ENCODE measurements at places on chromosomes 7 and 10.

- no peak for DNase-seq
Observed at GRCh38 chr7:48091506-48092433, 2.7 kb downstream of the UPP1 start.

GRCh38 chr7:41187322-41187721, 515.6 kb downstream of the INHBA start:
- DNase-seq: no peak

GRCh38 chr10:62233356-62234076, 35.1 kb downstream of the RTKN2 start:
- DNase-seq: no peak

DNA sequence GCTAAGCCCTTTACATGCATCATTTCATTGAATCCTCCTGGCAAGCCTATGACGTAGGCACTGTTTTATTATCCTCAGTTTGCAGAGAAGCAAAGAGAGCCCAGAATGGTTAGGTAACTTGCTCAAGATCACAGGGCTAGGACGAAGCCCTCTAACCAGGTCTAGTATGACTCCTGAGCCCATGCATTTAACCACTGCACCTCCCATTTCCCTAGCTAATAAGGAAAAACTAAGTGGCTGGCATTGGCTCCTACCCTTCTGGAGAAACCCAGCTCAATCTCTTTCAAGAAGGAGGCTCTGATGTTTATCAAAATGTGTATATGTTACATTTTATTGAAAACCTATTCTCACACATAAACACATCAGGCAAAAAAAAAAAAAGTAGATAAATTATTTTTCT, 19.8 kb downstream of the MYOF start:
- DNase-seq: no peak

DNA sequence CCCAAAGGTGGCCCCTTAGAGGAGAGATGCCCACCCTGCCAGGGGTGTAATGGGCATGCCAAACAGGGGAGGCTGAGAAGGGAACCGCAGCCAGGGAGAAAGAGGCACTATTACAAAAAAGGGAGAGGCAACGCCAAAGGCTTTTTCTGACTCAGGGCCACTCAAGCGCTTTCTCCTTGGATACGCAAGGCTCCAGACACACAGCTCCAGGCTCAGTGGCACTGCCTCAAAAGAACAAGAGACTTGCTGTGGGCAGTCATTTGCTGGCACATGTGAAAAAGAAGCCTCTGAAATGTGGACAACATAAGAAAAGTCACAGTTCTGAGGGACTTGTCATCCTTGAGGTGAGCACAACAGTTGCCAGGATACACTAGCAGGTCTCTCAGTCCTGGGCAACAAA, 128.4 kb downstream of the DGKI start:
- DNase-seq: no peak

GRCh38 chr10:9645928-9646600, 1371.6 kb upstream of the CELF2 start:
- no peak for DNase-seq

DNA sequence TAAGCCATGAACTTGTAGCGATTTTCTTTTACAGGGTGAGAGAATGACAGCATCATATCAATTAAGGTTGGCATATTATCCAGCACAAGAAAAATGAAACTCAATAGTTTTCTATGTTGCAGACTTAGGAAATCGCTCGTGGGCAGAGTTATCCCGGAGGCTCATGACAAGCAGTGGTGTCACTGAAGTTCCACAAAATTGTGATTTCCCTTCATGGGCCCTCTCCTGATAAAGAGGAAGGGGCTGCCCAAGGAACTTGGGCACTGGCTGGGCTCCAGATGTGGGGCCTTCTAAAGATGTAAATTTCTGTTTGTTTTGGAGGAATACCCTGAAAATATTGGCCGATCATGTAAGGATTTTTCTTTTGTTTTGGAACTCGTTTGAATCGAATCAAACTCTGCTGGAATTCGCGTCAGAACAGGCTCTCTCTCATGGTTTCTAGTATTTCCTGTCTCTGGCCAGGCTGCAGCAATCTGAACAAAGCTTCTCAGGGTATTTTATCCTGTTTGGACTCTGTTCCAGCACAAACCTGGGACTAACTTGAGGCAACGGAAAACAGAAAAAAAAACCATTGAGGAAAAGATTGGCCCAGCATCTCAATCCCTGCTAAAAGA, 340.6 kb upstream of the NRP1 start:
- DNase-seq: no peak

- no peak for DNase-seq
Observed at GRCh38 chr7:16804674-16805439, at the start of gene AGR2. AGR2 (minus strand) TSS chr7:16804999; CDS start chr7:16801796, 3,203 bp downstream.

DNA sequence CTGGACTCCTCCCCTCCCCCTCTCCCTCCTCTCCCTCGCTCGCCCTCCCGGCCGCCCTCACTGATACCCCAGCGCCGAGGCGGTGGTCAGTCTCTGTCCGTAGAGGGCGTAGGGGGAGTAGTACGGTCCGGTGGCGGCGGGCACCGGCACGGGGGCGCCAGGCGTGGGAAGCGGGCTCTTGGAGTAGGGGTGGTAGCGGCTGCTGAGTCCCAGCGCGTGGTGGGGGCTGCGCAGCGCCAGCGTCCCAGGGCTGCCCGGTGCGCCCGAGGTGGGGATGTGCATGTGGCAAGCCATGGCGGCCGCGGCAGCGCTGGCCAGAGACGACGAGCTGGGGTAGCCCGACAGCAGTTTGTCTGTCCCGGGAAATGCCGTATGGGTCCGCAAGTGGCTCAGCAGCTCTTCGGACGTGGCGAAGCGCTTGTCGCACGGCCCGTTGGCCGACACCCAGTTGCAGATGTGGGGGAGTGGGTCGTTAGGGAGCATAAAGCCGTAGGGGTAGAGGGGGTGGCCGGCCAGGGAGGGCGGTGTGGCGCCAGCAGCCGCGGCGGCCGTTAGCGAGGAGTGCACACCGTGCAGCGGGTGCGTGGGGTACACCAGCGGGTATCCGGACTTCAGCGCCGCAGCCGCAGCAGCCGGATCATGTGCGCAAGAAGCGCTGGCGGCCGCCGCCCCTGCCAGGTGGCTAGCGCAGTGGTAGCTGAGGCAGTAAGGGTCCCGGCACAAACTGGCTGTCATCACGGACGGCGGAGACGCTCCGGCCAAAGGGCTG, 2.7 kb downstream of the ZNF503 start:
- DNase-seq: no peak

DNA sequence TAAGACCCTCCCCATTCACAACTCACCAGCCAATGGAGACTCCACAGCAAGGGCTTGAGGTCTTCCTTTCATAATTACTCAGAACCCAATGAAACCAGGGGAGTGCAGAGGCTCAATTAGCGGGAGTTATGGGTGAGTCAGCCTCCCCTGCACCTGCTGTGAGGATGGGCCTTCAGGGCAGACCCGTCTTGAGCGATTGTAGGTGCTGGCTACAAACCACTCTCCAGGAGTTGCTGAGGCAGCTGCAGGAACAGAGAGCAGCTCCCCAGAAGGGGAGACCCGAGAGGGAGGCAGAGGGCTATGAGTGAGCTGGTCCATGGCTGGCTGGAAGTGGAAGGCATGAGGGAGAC, 58.5 kb upstream of the SORCS3 start:
- DNase-seq: no peak

DNA sequence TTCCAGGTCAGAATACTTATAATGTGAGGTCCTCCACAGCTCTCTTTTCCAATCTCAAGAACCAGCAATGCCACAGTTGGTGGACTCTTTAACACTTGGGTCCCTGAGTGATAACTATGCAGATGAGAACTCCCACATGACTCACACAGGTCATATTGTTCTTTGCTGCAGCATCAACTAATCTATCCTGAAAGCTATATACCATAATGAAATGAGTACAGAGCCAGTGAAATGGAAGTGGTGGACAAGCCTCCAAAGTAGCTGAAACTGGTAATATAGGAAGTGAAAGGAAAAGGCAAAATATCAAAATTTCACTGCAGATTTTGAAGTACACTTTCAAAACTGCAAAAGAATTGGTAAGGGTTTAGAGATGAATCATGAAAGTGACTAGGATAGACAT, 45.6 kb downstream of the SORCS1 start:
- no peak for DNase-seq

DNA sequence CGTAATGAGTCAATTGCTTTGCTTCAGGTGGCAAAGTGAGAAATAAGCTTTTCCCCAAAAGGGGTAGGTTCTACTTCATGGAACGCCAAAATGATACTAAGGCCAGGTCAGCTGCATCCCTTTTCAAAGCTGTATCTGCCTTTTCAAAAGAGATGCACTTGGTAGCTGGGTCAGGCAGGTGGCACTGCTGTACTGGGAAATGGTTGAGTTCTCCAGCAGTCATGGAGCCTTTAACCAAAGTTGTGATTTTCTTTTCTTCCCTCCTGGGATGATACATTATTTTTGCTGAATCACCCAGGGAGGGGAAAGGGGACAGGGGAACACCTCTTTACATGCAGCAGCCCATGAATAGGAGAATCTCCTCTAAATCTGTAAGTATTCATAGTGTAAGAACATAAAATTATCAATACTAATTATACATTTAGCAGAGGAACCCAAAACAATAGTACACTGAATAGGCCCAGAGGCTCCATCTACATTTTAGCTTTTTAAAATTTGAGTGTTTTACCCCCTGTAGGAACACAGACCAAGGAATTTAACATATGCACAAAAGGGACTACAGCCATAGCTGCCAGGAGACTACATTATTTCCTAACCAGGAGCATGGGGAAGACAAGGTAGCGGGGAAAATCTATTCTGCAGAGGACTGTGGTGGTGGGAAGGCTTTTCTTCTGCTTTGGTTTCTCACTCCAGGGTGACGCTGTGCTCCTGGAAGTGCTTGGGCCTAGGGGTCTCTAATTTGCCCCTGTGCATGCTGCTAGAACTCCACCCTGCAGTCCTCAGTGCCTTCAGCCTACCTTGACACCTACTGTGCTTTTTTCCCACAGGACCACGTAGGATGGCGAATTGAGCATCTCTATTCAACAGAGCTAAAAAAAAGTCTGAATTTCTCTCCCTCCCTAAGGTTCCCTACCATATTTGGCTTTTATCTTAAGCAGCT, 6.4 kb upstream of the GPR22 start:
- no peak for DNase-seq

GRCh38 chr7:2109936-2110609, 122.7 kb downstream of the MAD1L1 start:
- DNase-seq: peak; percentile 50

DNA sequence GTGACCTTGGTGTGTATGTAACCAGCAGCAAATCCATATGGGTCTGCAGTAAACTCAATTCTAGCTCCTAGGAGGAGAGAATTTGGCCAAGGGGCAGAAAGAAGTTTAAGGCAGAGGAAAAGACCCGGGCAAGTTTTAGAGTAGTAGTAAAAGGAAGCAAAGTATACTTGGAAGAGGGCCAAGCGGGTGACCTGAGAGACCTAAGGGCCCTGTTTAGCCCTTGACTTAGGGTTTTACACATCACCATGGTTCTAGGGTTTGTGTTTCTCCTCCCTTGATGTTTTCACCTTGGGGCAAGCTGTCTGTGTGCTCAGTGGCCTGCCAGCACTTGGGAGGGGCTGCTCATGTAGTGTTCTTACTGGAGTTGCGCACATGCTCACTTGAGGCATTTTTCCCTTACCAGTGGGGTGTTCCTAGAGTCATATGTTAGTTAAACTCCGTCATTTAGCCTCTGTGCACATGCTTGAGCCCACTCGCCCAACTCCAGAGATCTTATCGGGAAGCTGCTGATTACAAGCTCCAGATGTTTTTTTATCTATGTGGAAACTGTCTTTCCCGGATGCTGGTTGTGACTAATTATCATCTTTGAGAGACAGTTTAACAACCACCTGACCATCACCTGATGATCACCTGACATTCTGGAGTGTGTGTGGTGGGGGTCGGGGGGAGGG, 137.6 kb upstream of the PRSS1 start:
- DNase-seq: no peak

DNA sequence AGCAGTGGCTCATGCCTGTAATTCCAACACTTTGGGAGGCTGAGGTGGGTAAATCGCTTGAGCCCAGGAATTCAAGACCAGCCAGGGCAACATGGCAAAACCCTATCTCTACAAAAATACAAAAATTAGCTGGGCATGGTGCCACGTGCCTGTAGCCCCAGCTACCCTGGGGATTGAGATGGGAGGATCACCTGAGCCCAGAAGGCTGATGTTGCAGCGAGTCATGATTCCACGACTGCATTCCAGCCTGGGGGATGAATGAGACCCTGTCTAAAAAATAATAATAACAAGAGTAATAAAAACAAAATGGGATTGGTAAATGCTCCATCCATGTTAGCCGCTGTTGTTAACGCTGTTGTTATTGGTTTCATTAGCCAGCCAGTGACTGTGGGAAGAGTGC, 1.3 kb upstream of the HKDC1 start:
- DNase-seq: no peak

DNA sequence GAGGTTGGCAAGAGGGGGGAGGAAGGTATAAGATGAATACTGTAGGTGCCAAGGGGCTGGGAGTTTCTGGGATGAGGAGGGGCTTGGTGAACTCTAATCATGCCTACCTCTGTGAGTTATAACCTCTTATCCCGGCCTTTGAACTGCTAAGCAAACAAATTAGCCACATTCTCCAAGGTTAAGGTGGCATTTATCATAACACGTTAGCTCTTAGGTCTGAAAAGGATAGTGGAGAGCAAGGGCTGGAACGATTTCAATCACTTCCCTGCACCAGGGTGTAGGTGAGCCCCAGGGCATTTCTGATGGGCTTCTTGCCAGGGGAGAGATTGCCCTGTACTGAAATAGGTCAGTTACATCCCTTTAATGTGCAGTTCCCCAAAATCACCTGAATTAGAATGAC, 28.6 kb upstream of the DMBT1 start:
- DNase-seq: no peak

DNA sequence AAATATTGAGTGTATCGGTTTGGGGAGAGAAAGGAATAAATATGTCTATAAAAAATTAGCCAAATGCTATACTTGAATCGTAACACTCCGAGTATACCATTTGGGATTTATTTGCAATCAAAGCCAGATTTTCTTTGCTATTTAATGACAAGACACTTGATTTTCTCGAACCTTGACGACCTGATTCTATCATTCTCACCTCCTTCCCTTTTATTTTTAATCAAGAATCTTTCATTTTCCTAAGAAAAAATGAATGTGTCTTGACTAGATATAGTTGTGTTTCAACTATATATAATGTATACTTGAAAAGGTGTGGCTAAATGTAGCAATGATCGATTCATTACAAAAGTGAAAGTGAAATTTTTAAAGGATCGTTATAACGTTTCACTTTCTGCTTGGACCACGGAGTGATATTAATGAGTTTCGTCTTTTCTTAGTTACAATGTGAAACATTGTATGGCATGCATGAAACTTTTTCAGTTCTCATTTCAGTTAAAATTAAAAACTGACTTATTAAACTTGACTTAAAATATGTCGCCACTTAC, 562 bp downstream of the NUB1 start:
- DNase-seq: no peak

DNA sequence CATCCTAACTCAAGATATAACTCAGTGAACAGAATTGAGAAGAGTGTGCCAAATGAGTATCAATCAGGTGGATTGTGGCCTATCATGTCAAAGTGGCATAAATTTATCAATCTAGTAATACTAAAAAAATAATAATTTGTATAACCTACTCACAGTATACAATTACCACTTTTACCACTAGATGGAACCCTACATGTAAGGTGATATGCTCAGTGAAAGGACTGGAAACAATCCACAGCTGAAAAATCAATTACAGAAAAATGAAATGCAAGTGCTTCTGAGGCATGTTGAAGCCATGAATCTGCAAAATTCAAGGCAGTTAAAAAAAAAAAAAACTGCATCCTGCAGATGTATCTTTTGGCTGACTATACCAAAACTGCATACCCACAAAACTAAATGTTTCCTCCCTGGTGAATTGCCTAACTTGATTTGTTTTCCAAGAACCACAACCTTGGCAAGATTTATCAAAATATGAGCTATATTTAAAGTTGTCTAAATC, 13.9 kb downstream of the ARHGAP19 start:
- DNase-seq: peak; percentile 93
